ENCODE measurements at places on chromosomes 3 and 15. TPM values are rescaled to one million over a fixed set of nuclear protein-coding genes. Genes with fewer than 3 reads are reported as not detected.

GRCh38 chr3:195084746-195085145 is 186.2 kb downstream of the XXYLT1 start:
- no peak overlapping the region for H3K27ac ChIP-seq
- H3K27me3 ChIP-seq = no peaks in the 10 kb centered on the region
- H3K4me1 ChIP-seq = no peaks in the 10 kb centered on the region
- no peaks in the 10 kb centered on the region for H3K36me3 ChIP-seq

DNA sequence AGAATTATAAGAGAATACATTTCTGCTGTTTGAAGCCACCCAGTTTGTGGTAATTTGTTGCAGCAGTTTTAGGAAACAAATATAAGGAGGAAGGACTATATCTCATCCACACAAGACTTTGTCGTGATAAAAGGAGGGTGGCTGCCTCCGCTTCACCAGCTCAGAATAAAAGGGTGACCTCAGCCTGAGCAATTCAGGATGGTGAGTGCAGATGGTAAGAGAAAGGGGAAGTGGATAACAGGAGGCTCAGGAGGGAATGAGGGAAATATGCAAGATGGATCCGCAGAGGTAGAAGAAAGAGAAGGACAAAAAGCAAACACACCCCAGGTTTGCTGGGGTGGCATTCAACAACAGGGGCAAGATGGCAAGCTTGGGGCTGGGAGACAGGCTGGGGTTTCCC is 108.1 kb upstream of the TNFAIP8L3 start:
- no peaks in the 10 kb centered on the region for H3K36me3 ChIP-seq
- peaks cover 10% of the 10 kb centered on the region for H3K27me3 ChIP-seq
- H3K27ac ChIP-seq = no peak overlapping the region
- peaks cover 20% of the 10 kb centered on the region for H3K4me1 ChIP-seq
- no peak for DNase-seq

The C3orf18 gene
- total RNA-seq = 35.2 TPM

- H3K27me3 ChIP-seq = peaks cover 2% of the 10 kb centered on the region
- H3K4me1 ChIP-seq = no peaks in the 10 kb centered on the region
- H3K4me3 ChIP-seq = no peak overlapping the region
- no peak for DNase-seq
- H3K27ac ChIP-seq = no peak overlapping the region
- no peaks in the 10 kb centered on the region for H3K36me3 ChIP-seq
Observed at GRCh38 chr15:80536716-80537115, 132.5 kb downstream of the ARNT2 start.

Measured in activated T-helper 2 cell treated with anti-CD3 and anti-CD28 coated beads, Interferon-gamma antibody, Interleukin-2, Interleukin-4, amounts not matched to agents 10 μg/mL and 5 μg/mL and 100 μg/mL, durations not matched to agents 14 hours and 24 hours and 36 hours (primary cell).